Stimulated activated CD8-positive, alpha-beta memory T cell treated with anti-CD3 and anti-CD28 coated beads, Interleukin-4, amount 100 ng/mL, for 4 hours (primary cell): ENCODE measurements at places on chromosomes 11 and 22.

DNA sequence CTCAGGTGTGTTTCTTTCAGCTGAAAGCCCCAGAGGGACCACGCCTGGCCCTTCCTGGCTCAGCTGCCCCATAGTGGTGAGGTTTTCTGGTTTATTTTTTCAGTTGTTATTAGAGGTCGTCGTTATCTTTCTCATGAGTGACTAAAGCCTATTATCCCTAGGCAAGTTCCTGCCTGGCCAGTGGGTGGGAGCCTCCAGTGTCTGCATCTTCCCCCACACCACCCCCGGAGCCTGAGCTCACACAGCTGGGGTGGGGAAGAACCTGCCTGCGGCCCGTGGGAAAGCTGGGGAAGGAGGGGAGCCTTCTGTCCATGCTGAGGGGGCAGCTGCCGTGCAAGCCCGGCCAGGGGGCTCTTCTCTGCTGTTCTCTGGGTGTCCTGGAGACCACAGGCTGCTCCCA, 24.3 kb upstream of the PPFIA1 start:
- DNase-seq, result no peak

DNA sequence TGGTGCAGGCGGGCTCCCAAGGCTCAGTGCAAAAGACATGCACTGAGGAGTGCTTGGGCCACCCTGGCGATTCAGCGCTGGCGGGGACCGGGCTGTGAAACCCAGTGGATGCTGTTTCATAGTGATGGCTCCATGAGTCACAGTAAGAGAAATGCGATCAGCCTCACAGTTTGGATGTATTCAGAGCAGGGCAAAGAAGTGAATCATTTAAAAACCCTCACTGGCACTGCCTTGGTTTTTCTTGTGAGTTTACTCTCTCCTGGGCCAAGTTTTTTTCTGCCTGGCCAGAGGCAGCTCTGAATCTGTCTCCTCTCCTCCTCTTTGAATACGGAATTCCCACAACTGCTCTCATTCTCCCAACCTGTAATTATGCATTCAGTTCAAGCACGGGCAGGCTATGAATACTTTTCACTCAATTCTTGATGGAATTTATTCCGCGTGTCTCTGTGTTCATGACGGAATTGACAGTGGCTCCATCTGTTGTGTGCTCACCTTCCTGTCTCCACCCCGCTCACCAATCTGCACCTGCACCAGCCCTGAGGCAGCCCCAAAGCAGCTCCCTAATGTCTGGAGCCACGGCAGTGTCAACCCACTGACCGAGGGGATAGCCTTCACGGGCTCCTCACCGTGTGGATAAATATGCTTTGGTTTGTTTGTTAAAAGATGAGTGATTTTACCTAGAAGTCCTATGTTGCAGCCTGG, 14.9 kb downstream of the ADAMTS8 start:
- DNase-seq, result no peak

DNA sequence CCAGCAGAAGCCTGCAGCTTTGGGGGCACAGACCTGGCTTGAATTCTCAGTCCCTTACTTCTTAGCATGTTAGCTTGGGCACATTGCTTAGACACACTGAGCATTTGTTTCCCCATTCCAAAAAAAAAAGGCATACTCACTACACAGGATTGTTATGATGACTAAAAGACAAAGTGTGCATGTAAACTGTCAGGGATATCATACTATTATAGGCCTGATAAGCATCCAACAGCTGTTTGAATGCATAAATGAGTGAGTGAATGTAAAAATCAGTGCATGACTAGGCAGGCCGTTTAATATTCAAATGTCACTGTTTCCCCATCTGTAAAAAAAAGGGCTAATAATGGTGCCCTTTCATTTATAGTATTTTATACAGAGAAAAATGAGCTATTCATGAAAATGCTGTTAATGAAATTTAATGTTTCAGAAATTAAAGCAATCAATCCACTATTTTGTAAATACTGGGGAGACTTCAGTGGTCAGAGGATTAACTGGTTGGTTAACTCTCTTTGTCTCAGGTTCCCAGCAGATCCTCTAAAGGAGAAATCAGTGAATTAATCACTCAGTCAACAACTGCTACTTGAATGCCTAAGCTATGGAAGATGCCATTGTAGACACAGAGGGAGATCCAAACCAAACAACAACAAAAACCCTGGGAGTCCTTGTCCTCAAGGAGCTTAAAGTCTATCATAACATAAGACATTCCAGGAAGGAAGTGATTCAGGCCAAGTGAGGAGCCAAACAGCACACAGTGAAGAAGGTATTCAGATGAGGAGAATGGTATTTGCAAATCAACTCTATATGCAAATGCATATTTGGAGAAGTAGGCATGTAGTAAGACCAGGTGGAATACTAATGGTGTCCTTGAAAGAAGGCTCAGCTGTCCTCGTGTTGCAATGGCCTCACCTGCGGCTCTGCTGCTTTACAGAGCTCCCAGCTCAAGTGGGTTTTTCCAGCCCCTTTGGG, 26.8 kb downstream of the BARX2 start:
- DNase-seq, result no peak

DNA sequence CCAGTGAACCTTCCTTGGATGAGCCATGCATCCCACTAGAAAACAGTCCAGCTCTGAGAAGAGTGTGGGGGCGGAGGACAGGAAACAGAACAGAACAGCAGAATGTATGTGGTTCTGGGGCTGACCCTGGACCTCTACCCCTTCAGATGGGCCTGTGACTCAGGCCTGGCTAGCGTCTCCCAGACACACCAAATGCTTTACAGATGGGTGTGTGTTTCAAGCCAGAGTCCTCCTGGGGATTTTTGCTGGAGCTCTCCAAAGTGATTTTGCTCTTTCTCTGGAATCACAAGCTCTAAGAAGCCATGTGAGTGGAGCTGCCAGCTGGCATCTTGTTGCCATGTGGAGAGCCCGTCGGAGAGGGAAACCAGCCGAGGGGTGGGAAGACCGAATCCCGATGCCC, 13.2 kb upstream of the C1QTNF4 start:
- no peak for DNase-seq

DNA sequence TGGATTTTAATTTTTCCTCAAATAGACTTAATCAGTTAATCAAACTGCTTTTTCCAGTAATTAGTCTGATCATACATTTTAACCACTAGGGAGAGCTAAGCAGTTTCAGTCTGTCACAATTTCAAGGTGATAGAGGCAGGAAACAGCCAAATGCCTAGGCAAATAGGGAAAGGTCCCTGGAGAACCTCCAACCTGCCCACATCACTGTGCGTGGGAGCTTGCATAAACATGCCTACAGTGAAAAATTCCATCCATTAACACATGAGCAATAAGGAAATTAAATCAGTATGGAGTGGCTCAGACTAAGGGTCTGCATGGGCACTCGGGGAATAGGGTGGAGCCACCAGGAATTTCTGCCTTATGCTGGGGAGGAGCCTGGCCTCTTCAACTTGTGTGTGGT, 74.6 kb downstream of the AASDHPPT start:
- DNase-seq, result no peak

- DNase-seq, result no peak
Measured at GRCh38 chr11:96111308-96111707, 187.4 kb upstream of the MTMR2 start.

DNA sequence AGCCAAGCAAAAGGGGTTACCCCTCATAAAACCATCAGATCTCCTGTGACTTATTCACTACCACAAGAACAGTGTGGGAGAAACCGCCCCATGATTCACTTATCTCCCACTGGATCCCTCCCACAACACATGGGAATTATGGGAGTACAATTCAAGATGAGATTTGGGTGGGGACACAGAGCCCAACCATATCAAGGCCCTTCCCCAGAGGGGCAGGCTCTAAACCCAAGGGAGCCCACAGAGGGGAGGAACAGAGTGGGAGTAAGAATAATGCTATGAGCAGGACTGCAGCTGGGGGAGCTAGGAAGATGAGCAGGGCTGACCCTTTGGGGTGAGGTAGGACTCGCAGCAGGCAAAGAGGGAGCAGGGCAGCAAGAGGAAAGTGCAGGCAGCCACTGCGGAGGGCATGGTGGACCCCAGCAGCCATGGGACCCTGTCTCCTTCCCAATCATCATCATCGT, 59.3 kb downstream of the CD82 start:
- no peak for DNase-seq

GRCh38 chr11:12285106-12285505, 92.3 kb upstream of the PARVA start:
- no peak for DNase-seq

DNA sequence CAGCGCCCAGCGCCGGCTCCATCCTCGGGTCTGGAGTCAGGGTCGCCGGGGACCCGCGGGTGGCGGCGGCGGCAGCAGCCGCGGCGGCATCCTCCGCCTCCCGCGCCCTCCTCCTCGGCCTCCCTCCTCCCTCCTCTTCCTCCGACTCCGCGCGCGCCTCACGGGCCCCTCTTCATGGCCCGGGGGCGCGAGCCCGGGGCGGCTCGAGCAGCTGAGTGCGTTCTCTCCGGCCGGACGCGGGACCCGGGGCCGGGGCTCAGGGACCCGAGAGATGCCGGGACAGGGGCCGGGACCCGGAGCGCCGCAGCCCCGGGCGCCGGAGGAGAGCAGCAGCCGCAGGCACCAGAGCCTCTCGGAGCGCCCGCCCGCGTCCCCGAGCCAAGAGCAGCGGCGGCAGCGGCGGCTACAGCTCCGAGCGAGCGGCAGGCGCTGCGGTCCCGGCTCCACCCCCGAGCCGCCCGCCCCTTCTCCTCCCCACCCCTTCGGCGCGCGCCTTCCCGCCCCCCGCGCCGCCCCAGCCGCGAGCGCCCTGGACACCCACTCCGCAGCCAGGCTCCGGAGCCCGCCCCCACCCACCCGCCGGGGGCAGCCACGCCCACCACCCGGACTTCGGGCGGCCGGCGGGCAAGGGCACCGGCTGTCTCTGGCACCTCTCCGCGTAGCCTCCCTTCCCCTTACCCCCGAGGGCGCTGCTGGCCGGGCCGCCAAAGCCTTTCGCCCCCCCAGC, at the start of gene CHST1:
Gene CHST1 (minus strand): TSS at position 417 of the 727 bp plus-strand sequence. CDS start 14,699 bp downstream, outside the sequence.
- no peak for DNase-seq

- DNase-seq, result no peak
Measured at GRCh38 chr11:121082670-121083069, 18.4 kb upstream of the TECTA start.

- no peak for DNase-seq
Measured at GRCh38 chr11:16853859-16854258, 115.4 kb downstream of the C11orf58 start.

DNA sequence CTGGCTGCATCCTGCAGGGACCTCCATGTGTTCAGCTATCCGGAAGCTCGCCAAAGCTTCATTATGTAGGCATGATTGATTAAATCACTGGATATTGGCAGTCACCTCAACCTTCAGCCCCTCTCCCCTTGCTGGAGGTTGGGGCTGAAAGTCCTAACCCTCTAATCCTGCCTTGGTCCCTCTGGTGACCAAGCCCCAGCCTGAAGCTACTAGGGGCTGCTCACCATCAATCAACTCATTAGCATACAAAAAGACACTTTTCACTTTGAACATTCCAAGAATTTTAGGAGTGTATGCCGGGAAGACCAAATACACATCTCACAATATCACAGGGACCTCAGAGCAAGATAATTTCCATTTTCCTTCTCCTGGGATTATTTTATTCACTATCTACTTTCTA, 38.8 kb upstream of the TPBGL start:
- no peak for DNase-seq

DNA sequence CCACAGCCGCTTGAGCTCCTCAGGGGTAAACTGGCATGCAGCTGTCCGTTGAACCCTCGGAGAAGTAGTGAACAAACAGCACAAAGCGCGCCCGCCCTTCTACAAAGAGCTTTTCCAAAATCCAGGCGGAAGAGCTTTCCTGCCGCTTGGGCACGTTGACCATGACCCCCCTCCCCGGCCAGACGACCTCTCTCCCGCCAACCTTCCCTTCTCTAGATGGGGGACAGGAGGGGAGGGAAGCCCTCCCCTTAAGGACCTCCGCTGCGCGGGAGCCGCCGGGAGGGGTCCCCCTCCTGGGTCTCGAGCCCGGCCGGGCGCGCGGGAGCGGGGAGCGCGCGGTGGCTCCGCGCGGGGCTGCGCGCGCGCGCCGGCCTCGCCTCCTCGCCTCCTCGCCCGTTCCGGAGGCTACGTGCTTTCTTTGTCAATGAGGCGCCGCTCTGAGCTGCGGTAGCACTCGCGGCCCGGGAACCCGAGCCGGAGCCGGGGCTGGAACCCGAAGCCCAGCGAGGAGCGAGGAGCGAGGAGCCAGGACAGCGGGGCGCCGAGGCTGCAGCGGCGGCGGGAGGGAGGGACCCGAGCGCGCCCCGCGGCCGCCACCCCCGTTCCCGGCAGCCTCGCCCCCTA, 118.6 kb downstream of the HIPK3 start:
- DNase-seq, result no peak

DNA sequence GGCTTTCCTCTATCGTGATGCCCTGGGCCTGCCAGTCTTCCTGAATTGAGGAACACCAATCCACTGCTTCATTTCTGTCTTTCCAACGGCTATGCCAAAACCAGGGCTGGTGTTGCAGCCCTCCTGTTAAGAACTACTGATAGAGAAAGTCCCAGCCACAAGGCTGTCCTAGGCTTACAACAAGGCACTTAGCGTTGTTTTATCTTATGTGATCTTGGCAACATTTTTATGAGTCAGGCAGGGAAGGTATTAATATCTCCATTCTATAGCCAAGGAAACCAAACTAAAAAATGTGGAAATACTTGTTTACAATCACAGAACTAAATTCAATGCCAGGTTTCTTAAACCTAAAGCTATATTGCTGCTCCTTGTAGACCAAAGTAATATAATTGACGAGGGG, 89.9 kb upstream of the AMOTL1 start:
- no peak for DNase-seq

DNA sequence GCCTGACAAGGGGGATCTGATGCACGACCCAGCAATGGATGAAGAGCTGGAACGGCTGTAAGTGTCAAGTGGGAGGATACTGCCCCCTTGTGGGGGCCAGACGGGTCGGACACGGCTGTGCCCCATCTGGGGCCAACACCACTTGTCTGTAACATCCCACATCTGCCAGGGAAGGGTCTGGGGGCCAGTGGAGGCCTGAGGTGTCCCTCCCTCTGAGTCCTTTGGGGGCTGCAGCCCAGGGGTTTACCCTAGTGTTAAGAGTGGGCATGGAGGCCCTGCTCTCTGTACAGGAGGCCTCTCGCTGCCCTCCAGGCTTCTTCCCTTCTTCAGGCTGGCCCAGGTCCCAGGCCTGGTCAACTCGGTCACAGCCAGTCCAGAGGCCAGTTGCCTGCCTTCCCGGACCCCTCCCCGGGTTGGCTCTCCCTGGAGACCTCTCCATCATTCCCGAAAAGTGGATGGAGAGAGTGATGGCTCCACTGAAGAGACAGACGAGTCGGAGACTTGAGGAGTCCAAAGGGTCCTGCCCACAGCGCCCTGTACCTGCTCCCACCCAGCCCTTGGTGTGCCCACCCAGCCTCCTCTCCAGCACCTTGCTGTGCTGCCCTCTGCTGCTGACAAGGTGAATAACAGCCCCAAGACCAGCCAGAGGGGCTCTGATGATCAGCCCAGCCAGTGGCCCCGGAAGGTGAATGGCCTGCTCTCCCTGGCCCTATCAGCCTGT, 15.4 kb downstream of the ARFGAP2 start:
- DNase-seq, result no peak
